ENCODE measurements at places on chromosomes 16 and 17. TPM values are rescaled to one million over a fixed set of nuclear protein-coding genes. Genes with fewer than 3 reads are reported as not detected.

- H3K36me3 ChIP-seq: no peaks in the 10 kb centered on the region
- H3K4me1 ChIP-seq: peaks cover 3% of the 10 kb centered on the region
- no peak overlapping the region for H3K27ac ChIP-seq
- no peaks in the 10 kb centered on the region for H3K27me3 ChIP-seq
- no peak for DNase-seq
Measured at GRCh38 chr16:50668368-50669008, 12.6 kb downstream of the SNX20 start.

Gene CD19
- total RNA-seq: not detected

- DNase-seq: no peak
- H3K27ac ChIP-seq: no peak overlapping the region
- H3K36me3 ChIP-seq: no peaks in the 10 kb centered on the region
- no peak overlapping the region for H3K4me3 ChIP-seq
Measured at GRCh38 chr17:60293580-60294335, 98.2 kb downstream of the USP32 start.

DNA sequence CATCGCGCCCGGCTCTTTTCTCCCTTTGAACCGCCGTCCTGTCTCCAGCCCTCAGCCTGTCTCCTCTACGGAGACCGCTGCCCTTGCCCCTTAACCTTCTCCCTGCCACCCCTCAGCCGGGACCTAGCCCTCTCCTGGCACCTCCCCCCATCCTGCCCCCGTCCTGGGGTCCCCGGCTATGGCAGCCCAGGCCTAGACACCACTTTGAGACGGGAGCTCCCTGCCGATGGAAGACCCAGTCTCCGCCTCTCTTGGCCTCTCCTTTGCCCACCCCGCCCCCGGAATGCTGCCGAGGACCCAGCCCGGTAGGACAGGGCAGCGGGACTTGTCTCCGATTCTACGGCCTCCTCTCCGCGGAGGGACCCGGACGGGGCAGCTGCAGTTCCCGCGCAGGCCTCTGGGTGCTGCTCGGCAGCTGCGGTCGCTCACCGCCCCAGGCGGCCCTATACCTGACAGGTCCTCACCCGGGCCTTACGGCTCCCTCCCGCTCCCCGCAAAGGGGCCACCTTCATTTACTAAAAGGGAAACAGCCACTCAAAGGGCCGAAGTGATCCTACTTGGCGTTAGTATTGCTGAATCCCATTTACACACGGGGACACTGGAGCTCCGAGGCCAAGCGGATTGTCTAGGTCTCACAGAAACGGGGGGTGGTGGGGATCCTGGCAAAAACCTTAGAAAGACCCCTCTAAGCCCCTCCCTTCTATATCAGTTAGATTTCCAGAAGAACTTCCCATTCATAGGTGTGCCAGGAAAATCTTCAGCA is 32.6 kb upstream of the TAC4 start:
- DNase-seq: peak; percentile 54
- no peak overlapping the region for H3K27ac ChIP-seq
- no peaks in the 10 kb centered on the region for H3K4me1 ChIP-seq

Gene PIMREG
- total RNA-seq: 37.7 TPM

Gene CDH3
- not detected for total RNA-seq

DNA sequence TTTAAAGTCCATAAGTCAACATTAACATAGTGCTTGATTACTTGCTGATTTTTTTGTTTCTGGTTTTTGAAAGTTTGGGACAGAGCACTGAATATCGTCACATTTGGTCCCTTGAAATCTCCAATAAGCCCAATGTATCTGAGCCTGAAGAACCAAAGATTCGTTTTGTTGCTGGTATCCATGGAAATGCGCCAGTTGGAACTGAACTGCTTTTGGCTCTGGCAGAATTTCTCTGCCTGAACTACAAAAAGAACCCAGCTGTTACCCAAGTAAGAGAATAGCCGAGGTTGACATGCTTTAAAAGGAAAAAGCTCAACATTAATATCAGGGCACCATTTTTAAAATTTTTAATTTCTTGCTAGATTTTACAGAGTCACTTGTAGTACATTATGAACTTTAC is 27.7 kb upstream of the GOSR1 start:
- no peaks in the 10 kb centered on the region for H3K4me1 ChIP-seq
- no peak overlapping the region for H3K4me3 ChIP-seq
- no peak for DNase-seq
- H3K27ac ChIP-seq: no peak overlapping the region

GRCh38 chr17:13385481-13385911 is 216.2 kb downstream of the HS3ST3A1 start:
- H3K27ac ChIP-seq: no peak overlapping the region
- H3K36me3 ChIP-seq: no peaks in the 10 kb centered on the region
- DNase-seq: no peak
- H3K4me3 ChIP-seq: no peak overlapping the region

Measured in endothelial cell of umbilical vein (primary cell).